Karpas-422 (cell line): ENCODE measurements at places on chromosomes 11 and 22. TPM values are rescaled to one million over a fixed set of nuclear protein-coding genes. Genes with fewer than 3 reads are reported as not detected.

Gene DDI1
- total RNA-seq, result not detected in 2 replicates

Gene POLD4
- total RNA-seq, result 362 and 684 TPM in 2 replicates

Gene RPS19BP1
- total RNA-seq, result 91.1 and 198 TPM in 2 replicates

Gene PPFIA1
- 24.6 and 50.1 TPM in 2 replicates for total RNA-seq

Gene GNG3
- total RNA-seq, result not detected in 2 replicates
